Stimulated activated CD4-positive, alpha-beta T cell treated with anti-CD3 and anti-CD28 coated beads, TNF-alpha, amount 100 ng/mL, for 4 hours (primary cell): ENCODE measurements at places on chromosomes 7 and 10.

GRCh38 chr10:37479469-37479868 lies 354.1 kb downstream of the ANKRD30A start:
- DNase-seq: no peak

- no peak for DNase-seq
Observed at GRCh38 chr10:92619368-92619767, 26.4 kb downstream of the KIF11 start.

DNA sequence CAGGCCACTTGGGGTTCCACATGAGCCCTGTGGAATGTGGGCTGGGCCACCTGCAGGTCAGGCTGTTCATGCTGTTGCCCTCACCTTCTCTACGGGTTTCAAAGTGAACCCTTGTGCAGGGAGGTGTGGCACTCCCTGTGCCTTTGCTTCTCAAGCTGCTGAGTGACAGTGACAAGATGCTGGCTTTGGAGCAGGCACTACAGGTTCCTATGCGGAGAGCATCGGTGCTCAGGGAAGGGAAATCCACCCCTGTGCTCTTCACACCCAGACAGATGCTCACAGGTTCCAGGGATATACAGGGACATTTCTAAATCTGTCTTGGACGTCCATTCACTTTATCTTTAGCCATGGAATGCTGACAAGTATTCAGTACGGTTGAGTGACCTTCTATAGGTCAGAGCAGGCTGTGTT lies 1005.0 kb downstream of the LRMDA start:
- DNase-seq: no peak

DNA sequence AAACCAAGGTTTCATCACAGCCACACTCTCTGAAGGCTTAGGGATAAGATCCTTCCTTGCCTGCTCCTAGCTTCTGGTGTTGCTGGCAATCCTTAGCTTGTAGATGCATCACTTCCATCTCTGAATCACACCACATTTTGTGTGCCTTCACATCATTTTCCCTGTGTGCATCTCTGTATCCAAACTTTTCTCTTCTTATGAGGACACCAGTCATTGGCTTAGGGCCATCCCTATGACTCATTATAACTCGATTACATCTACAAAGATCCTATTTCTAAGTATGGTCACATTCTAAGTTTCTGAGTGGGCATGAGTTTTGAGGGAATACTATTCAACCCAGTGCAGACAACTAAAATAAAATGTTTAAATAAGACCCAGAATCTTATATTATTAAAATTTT lies 121.7 kb downstream of the C7orf25 start:
- no peak for DNase-seq

DNA sequence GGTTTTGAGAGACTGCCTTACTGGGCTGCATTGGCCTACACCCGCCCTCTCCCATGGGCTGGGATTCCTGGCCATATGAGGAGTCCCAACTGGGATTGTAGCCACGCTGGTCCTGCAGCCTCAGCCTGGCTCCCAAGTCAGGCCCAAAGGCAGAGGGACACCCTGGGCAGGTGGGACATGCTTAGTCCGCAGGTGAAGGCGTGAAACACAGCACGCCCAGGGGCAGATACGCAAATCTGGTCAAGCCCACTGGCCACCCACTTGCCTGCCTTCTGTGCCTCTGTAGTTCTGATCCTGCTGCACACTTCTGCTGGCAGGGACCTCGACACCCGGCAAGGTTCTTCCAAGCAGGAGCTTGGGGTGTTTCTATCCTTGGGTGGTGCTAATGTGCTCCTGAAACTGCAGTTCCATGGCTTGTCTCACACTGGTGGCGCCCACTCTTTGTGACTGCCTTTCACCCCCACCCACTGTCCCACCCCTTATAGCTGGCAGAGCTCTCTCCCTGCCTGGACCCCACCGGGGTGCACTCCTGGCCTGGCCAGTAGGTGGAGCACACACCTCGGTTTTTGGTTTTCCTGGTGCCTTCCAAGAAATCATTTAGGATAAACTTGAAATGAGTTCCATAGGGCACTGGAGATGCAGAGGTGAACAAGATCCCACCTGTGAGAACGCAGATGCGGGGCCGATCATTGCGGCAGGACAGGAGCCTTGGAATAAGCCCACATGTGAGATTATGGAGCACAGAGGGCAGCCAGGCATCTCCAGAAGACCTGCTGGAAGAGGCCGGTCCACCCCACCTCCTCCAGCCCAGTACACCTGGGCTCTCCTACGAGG lies 47.9 kb downstream of the MKI67 start:
- no peak for DNase-seq
